ENCODE measurements at places on chromosomes 12 and 14.
A peak's percentile ranks its signal among the peaks of the same experiment; 100 is the strongest.

GRCh38 chr12:9341260-9341585 lies 133.0 kb upstream of the PZP start:
- DNase-seq, result no peak

DNA sequence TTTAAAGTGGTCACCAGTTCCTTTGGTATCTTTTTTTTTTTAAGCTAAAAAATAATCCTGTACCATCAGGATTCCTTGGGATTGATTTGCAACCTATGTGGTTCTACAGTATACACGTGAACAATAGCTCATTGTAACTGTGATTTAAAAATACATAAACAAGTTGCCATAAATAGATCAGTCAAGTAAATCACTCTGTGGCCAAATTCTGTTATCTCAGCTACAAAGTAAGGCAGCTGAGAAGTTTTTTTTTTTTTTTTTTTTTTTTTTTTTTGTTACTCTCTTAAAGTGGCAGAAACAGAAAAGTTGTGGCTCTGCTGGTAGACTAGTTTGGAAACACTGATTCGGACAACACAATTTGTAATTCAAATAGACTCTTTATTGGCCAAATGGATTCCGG lies 104.5 kb downstream of the PRICKLE1 start:
- no peak for DNase-seq

DNA sequence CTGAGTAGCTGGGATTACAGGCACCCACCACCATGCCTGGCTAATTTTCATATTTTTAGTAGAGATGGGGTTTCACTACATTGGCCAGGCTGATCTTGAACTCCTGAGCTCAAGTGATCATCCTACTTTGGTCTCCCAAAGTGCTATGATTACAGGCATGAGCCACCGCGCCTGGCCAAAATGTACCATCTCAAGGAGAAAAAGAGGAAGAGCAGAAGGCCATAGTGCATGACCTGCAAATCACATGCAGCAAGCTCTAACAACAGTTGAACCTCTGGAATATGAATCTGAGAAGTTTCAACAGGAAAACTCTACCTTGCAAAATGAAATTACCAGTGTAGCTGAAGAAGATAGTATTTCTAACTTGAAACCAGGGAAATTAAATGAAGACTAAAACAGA lies 17.1 kb upstream of the SERPINA1 start:
- no peak for DNase-seq

DNA sequence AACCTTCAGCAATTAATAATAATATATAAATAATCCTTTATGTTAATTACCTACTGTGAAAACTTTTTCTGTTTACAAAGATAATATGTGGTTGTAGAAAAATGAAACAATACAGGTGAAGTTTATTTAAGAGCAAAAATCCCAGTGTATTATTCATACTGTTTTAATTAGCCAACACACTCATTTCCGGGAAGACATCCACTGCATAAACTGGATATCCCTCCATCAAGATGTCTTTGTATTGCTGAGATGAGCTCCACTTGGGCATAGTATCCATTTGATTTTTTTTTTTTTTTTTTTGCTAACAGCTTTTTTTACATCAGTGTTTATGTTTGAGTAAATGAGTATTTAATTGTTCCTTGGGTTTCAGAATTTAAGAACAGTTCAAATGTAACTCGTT lies 13.7 kb upstream of the DERA start:
- DNase-seq, result no peak

DNA sequence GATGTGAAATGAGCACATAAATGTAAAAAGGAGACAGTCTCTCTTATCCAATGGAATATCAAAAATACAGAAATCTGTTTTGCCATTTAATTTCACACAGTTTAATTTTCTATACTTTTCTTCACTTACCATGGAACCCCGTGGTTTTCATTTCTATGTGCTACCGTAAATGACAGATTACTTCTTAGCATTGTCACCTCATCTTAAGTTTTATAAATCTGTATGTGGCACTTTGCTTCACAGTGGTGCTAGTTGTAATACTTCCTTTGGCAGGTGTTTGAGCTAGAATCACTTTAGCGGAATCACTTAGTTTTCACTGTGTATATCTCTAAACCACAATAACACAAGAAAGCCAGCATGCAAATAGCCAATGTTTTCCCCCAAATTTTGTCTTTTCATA lies 781.9 kb upstream of the MGAT4C start:
- no peak for DNase-seq

DNA sequence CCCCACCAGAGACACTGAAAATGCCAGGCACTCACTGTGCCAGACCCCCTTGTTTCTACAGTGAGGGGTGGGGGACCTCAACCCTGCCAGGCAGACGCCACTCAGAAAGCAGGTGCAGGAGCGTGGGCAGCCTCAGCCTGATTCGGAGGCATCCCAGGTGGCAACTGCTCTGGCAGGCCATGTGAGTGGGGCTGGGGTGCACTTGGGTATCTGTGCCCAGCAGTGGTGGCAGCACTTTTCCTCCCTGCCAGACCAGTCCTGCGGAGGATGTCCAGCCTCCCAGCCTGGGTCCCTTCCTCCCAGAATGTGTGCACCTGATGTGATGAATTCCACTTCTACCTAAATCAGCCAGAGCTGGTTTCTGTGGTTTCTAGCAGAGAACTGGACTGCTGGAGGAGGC lies 13.4 kb upstream of the TTC7B start:
- DNase-seq, result no peak

GRCh38 chr14:96816281-96816680 lies 19.1 kb downstream of the VRK1 start:
- no peak for DNase-seq

DNA sequence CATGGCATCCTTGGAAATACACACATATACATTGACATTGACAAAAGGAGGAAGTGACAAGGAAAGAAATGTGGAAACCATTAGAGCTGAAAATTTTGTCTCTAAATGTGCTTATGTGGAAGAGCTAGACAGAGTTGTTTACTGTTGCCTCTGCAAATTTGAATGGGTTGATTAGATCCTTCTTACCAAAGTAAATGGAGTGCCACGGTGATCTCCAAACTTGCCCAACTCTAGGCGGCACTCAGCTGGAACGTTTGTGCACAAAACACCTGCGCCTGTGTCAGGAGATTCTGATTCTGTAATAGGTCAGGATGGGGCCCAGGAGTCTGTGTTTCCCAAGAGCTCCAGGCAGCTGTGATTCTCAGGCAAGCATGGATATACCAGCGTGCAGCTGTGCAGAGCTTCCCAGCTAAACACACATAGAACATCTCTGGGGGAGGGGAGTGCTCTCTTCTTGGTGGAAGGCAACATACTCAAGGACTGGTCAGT lies 77.8 kb upstream of the BDKRB2 start:
- no peak for DNase-seq

DNA sequence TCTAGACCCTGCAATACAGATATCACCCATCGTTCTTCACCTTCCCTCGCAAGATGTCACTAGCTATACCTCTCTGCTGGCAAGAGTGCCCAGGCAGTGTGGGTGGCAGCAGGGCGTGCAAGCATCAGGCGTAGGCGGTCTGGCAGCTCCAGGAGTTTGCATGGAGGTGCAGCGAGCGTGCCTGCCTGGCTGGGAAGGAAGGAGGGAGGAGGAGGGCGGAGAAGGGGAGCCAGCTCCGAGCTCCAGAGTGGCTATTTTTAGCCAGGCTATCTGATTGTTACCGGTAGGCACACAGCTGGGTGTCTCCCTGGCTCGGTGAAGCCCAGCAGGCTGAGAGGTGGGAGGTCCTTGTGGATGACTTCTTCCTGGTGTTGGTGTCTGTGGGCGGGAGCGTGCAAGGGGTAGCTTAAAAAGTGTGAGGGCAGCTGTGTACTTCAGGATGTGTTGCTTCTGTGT lies 6.2 kb downstream of the FOXJ2 start:
- DNase-seq, result peak; percentile 93

GRCh38 chr12:32605326-32606095 lies 73.6 kb upstream of the DNM1L start:
- DNase-seq, result no peak

DNA sequence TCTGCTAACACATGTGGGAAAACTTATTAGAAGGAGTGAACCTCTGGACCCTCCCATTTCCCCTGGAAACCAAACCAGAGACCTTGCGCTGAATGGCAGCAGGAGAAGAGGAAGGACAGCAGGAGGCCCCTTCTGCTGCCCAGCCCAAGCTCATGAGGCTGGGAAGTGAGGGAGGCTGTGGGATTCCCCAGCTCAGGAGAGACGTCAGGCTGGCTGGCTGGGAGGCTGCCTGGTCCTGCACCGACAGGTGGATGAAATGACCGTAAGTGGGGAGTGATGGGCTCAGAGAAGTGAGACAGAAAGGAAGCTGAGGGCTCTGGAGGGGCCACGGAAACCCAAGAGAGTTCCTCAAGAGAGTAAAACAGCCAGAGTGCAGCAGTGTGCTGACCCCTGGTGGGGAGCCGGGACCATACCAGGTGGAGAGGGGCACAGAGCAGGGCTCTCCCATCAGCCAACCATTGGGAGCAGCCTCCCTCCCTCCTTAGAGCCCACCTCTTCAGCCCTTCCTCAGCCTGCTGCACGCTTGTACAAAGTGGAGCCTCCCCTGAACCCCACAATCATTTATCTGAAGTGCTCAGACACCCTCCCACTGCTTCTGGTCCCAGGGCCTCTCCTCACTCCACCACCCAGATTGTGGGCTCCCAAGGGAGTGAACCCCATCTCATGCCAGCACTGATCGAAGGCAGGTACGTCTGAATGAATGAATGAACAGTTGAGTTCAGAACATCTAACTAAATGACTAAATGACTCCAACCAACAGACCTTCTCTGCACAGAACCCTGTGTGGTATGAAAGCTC lies 14.0 kb downstream of the TAMALIN start:
- DNase-seq, result no peak

GRCh38 chr12:14903386-14904098 lies 17.9 kb upstream of the MGP start:
- DNase-seq, result no peak

- DNase-seq, result no peak
Measured at GRCh38 chr14:58077621-58078020, 74.4 kb downstream of the ARMH4 start.

DNA sequence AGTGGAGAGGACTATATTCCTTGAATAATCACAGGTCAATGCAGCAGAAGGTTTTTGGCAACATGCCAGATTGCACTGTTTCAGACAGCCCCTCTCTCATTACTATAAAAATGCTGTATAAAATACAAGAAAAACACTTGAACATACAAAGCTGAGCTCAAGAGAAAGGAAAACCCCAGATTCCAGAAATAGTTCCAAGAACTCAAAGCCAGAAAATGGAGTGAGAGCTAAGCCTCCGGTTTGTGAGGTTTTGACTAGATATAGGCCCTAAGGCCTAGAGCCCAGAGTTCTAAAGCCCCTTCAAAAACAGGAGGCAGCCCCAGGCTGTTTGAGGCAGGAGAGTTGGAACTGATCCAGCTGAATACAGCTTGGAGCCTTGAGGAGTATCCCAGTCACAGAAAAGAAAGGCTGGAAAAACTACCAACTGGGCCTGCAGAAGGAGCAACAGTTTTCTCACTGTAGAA lies 29.4 kb upstream of the ACTN1 start:
- no peak for DNase-seq

DNA sequence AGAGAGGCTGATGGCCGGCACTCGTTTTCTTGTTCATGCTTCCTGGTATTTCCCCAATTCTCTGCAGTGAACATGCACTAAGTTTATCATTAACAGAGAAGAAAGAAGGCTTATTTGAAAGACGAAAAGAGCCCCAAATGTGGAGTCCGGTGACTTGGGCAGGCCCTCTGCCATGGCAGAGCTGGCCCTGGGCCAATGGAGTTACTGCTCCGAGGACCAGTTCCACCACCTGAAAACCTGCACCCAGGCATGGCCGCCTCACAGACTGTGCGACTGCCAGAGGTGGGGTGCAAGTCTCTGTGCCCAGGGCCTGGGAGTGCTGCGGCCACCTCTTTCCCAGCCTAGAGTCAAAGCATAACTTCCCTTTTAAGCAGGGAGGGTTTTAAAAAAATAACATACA lies 24.9 kb downstream of the DEGS2 start:
- no peak for DNase-seq

DNA sequence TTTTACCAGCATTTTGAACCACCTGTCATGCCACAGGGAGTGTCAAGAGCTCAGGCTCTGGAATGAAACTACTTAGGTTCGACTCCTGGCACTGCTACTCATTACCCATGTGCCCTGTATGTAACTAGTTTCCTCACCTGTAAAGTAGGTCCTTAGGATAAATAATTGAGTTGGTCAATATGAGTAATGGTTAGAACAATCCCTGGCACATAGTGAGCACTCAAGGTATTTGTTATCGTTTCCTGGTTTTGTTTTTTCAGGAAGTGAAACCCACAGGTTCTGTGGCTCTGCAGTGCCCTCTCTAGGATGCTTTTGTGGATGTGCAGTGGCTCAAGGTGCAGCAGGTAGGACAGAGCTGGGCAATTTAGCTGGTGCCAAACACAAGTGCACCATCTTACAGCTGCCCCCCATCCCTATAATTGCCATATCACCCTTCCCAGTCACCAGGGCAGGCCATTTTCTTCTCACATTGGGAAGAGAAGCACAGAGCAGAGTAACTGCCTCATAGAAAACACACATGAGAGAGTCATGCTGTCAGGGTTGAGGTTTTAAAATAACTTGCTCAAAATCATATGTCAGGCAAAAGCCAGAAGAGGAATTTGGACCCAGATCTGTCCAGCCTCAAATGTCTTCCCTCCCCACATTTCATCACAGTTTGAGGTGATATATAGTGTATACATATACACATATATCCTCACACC lies 297.5 kb downstream of the RPAP3 start:
- no peak for DNase-seq

DNA sequence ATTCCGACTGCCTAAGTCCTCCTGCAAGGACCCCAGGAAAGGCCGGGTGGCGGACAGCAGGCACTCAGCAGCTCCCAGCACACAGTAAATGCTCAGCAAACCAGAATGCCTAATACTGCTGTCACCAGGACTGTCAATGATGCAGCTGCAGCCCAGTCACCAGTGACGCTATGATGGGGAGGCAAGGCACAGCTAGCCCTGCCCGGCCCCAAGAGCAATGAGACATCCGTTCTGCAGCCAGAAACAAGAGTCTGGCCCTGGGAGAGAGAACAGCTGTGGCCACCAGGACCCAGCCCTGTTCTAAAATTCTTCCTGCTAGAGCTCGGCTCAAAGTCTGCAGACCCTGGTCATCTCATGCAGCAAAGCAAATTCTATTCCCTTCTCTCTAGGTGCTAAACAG lies 69.8 kb downstream of the NCOR2 start:
- peak; percentile 97 for DNase-seq

- no peak for DNase-seq
Measured at GRCh38 chr12:95848575-95849388, 10.0 kb upstream of the SNRPF start.

DNA sequence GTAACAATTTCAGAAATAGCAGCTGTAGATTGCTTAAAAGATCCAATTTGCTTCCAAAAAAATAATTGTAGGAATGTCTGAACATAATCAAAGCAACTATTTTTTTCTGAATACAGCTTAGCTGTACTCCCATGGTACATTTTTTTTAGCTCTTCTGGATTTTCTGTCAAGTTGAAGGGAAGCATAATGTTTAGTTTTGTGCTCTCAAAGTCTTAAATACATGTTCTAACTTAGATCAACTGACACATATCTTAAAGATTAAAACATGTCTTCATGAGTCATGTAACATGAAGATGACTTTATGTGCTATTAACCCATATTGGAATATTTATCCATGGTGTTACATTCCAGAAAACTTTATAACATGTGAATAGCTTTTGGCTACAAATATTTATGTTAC lies 255.7 kb downstream of the BTG1 start:
- DNase-seq, result no peak

GRCh38 chr12:5430641-5431603 lies 986 bp upstream of the NTF3 start:
- DNase-seq, result no peak

- no peak for DNase-seq
Measured at GRCh38 chr12:63348556-63348955, 197.6 kb upstream of the AVPR1A start.

GRCh38 chr14:56310643-56311042 lies 192.4 kb downstream of the PELI2 start:
- peak; percentile 79 for DNase-seq

GRCh38 chr14:40028991-40029390 lies 596.8 kb upstream of the FBXO33 start:
- no peak for DNase-seq

All from posterior cingulate gyrus (tissue), 11 donors.